T-helper 2 cell treated with Interferon-gamma antibody and Interleukin-4, amounts not matched to agents 100 ng/mL and 5 ng/mL, for 36 hours (primary cell): ENCODE measurements at places on chromosomes 11 and 22. TPM values are rescaled to one million over a fixed set of nuclear protein-coding genes. Genes with fewer than 3 reads are reported as not detected.

ZNF214 gene
- total RNA-seq = not detected in 2 replicates

MMP7 gene
- total RNA-seq = not detected in 2 replicates

UBE2L6 gene
- 238 and 241 TPM in 2 replicates for total RNA-seq

TMEM225 gene
- not detected in 2 replicates for total RNA-seq

ABCG4 gene
- 0.07 and 0.48 TPM in 2 replicates for total RNA-seq

DDIAS gene
- total RNA-seq = 13.9 and 15.7 TPM in 2 replicates

GAS2 gene
- 1.7 and 2.0 TPM in 2 replicates for total RNA-seq

ART1 gene
- total RNA-seq = not detected in 2 replicates

CENPM gene
- 67.5 and 74.1 TPM in 2 replicates for total RNA-seq

MPZL3 gene
- 16.5 and 19.4 TPM in 2 replicates for total RNA-seq

IGLL5 gene
- total RNA-seq = not detected in 2 replicates

SLC22A12 gene
- total RNA-seq = not detected in 2 replicates

KRTAP5-8 gene
- 0.16 TPM in 1 of 2 replicates, not detected in the other for total RNA-seq
